ENCODE measurements at places on chromosomes 1 and 21. TPM values are rescaled to one million over a fixed set of nuclear protein-coding genes. Genes with fewer than 3 reads are reported as not detected.

Gene SFN
- total RNA-seq: not detected

Gene FCER1G
- total RNA-seq: not detected

Gene SELE
- total RNA-seq: not detected

Gene SH2D5
- 0.75 TPM for total RNA-seq

Gene IFI16
- total RNA-seq: 13.3 TPM

- DNase-seq: no peak
These were observed 95.7 kb upstream of the NR5A2 start for GRCh38 chr1:199931666-199932377.

GRCh38 chr21:38388203-38388602, 110.1 kb downstream of the ERG start:
- DNase-seq: no peak

DNA sequence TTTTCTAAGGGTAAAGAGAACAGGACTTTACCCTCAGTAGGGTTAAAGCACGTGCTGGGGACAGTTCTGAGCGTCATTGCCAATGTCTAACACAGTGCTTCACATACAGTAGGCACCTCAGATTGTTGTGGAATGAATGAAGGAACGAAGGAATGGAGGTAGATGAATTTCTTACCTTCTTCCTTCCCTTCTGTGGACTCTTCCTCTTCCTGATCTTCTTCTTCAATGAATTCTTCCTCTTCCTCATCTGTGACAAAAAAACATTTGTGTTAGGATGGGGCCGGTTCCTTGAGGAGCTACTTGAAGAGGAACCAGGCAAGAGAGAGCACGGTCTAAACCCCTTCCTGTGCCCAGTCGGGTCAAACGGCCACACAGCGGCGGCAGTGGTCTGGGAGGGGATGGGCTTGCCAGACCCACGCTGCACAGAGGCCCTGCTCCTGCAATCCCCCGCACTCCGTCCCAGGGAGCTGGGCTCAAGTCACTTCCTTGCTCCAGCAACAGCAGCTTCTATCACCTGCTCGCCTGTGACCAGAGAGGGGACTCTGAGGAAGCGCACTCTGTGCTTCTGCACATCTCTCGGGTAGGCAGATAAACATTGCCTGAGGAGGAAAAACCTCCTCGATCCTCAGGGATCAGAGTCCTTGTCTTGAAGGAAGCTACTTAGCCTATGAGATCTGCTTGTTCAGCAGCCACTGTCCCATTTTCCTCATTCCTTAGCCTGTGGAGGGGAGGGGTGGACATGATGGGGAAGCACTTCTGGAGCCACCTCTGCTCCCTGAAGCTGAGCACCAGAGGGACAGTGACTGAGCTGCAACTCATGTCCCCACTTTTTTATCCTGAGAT, 8.0 kb upstream of the SLC30A2 start:
- DNase-seq: no peak

GRCh38 chr1:117587499-117588356, 18.1 kb upstream of the TENT5C start:
- DNase-seq: peak; percentile 48

DNA sequence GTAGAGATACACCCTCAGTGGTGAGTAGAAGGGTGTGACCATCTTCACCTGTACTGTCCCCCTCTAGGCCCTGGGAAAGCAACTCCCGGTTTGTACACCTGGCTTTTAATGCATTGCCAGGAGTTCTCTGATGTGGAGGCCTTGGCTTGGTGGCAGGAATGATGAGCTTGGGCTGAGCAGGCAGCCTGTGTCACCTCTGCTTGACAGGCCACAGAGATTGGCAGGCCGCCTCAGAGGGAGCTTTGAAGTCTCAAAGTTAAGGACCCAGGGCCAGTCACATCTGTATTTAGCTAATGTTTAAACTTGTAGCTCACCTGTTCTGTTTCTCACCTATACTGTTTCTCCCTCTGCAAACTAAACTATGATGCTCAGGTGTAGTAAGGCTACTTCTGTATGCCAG, 28.5 kb downstream of the HUNK start:
- no peak for DNase-seq

- DNase-seq: no peak
These were observed 549.9 kb downstream of the PLPP3 start for GRCh38 chr1:56029319-56030003.

DNA sequence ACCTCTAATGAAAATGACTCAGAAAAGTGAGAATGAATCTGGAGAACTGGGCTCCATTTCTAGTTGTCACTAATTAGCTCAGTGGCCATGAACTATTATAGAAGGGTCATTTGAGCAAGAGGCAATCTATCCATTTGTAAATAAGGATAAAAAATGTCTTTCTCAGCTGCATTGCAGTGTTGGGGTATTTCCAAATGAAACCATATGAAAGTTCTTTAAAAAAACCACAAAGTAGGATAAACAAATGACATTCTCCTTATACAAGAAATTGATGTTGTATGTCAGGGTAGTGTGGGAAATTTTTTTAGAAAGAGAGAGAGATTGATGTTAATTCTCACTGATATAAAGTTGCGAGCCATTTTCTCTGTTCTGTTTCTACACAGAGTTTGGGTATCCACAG, 26.0 kb downstream of the FMO3 start:
- no peak for DNase-seq

DNA sequence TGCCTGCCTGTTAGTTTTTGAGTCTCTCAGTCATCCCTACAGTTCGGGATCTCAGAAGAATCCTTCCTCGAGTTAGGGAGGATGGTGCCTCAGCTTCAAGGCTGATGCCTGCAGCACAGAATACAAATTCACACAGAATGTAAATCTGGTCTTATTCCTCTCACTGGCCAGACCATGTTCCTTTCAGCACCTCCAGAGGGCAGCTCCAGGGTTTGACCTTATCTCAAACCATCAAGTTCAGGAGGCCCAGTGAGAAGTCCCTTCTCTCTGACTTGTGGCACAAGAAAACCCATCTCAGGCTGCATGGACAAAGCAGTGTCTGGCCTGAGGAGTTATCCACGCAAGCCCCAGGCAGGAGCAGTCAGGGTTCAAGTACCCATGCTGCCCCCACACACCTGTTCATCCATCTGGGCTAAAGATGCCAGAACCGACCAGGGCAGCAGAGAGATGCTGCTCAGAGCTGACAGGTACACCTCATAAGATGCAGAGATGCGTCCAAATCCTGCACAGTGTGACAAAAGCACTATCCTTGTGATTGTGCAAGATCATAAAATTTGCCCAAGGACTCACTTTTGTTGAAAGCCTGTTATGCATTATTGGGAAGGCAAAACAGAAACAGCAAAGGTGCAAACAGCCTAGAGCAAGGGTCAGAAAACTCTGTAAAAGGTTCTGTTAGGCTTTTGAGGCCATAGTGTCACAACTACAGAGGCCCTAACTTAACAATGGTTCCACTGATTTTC, 49.8 kb downstream of the BCAR3 start:
- no peak for DNase-seq
